ENCODE measurements at places on chromosomes 16 and 17. TPM values are rescaled to one million over a fixed set of nuclear protein-coding genes. Genes with fewer than 3 reads are reported as not detected.

Gene MYH3
- 0.40 TPM for total RNA-seq

Gene RNF40
- total RNA-seq = 50.7 TPM

Gene KRT9
- not detected for total RNA-seq

Gene KRTAP4-2
- not detected for total RNA-seq

Gene KCNJ12
- 11.6 TPM for total RNA-seq

Gene CDRT15
- not detected for total RNA-seq

- DNase-seq = no peak
Observed at GRCh38 chr16:25413975-25414374, 156.3 kb upstream of the ZKSCAN2 start.

DNA sequence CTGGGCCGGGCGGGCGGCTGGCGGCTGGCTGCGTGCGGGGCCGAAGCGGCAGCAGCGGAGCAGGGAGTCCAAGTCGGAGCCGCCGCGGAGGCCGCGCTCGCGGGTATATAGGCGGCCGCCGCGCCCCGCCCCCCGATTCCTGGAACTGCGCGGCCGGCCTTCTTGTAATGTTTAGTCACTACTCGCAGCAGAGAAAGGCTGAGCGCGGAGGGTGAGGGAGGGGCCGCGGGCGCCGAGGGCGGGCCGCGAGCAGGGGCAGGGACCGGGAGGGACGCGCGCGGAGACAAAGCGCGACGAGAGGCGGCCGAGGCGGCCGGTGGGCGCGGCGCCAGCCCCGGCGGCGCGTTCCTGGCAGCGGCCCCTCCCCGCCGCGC lies at the start of gene SOCS3:
Gene SOCS3, minus strand, starts transcription at position 81 of the 374 bp plus-strand sequence. CDS start 982 bp downstream, outside the sequence.
- DNase-seq = peak; percentile 98

DNA sequence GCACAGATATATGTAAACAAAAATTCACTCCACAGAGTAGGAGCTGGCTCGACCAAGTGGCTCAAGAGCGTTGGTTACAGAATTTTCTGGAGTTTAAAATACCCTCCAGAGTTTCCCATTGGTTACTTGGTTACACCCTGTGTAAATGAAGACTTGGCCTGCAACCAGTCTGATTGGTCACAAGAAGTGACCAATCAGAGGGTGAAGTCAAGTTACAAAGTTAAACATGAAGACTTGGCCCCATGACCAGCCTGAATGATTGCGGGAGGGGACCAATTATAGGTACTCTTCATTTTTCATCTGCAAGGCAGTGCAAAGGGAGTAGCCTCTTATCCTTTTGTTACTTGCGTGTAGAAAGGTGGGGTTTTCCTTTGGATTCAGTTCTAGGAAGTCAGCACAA lies 121.3 kb upstream of the SALL1 start:
- DNase-seq = no peak

GRCh38 chr16:1188432-1189189 lies 35.7 kb downstream of the CACNA1H start:
- DNase-seq = peak; percentile 46

- no peak for DNase-seq
Observed at GRCh38 chr17:48307814-48308411, 122.1 kb downstream of the SKAP1 start.

GRCh38 chr16:77290451-77291115 lies 91.4 kb downstream of the SYCE1L start:
- DNase-seq = no peak

- no peak for DNase-seq
Observed at GRCh38 chr16:27232901-27233625, 29.7 kb downstream of the KDM8 start.

DNA sequence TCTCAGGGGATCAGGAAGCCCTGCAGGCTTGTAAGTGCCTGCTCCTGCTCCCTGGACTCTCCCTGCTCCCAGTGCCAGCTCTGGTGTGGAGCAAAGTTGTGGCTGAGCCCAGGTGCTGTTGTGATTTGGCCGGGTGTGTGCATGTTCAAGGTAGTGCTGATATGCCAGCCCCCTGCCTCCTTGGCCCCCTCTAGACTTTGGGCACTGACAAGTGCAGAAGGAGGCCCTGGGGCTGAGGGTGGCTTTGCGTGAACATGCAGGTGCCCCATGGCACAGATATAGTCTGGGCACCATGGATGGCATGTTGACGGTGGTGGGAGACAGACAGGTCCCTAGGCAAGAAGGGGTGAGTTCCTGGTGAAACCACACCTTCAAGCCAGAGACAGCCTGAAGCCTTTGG lies 441.6 kb upstream of the CDH8 start:
- DNase-seq = no peak

GRCh38 chr16:3656491-3657468 lies 2.3 kb downstream of the DNASE1 start:
- DNase-seq = no peak

GRCh38 chr16:72024862-72025382 lies 16.4 kb downstream of the DHODH start:
- DNase-seq = no peak

GRCh38 chr16:30924076-30924912 lies 922 bp downstream of the FBXL19 start:
- no peak for DNase-seq

- no peak for DNase-seq
Observed at GRCh38 chr17:2609091-2609490, 15.6 kb downstream of the PAFAH1B1 start.

DNA sequence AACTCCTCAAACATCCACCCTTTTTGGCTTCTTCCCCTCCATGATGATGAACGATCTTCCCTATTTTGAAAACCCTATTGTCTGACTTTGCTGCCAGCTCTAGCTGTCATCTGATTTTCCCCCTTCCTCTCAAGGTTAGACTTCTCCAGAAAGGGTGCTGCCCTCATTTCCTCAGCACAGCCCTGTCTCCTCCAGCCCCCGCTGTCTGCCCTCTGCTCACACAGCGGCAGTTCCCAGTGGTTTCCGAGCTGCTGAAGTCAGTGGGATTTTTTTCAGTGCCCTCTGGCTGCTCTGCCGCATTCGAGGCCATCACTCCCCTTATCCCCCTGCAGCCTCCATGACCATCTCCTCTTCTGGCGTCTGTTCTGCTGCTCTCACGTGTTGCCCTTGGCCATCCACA lies 26.6 kb upstream of the C17orf107 start:
- DNase-seq = no peak

GRCh38 chr16:5064915-5065314 lies 841 bp downstream of the C16orf89 start:
- DNase-seq = no peak

- DNase-seq = peak; percentile 67
Observed at GRCh38 chr16:58128711-58129096, 477 bp downstream of the CFAP20 start.

- DNase-seq = no peak
Observed at GRCh38 chr17:68562736-68563135, 38.4 kb downstream of the FAM20A start.

DNA sequence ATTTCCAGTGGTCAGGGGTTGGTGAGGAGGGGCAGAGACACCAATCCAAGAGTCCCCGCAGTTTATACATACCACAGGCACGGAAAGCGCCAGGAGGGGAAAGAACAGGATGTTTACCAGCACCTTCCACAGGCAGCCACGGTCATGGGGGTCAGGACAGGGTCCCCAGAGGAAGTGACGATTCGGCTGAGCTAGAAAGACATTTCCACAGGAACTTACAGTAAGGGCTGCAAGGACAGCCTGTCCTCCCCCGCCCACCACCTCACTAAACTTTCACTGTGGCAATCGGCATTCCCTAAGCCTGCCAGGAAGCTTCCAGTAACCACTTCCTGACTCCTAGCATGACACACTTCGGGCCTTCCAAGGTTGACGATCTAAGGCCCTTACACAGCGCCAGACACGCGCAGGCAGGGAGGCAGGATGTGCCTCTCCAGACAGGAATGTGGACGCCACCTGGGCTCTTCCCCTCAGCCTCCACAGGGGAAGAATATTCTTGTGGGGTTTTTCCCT lies 1.2 kb upstream of the MT2A start:
- peak; percentile 75 for DNase-seq

DNA sequence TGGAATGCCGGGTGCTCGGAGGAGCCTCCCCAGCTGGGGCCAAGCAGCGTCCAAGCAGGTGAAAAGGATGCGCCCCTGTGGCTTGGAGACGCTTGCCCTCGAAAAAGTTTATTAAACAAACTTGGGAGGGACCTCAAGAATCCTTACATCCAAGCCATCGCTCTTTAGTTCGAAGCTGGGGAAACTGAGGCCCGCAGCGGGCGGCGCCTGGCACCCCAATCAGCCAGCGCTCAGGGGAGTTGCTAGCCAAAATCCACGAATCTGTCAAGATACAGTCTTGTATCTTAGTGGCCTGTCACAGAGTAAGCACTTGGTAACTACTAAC lies 553 bp upstream of the B9D1 start:
- DNase-seq = no peak

Measured in right cardiac atrium (tissue), 5 donors.